ENCODE measurements at places on chromosomes 7 and 10. TPM values are rescaled to one million over a fixed set of nuclear protein-coding genes. Genes with fewer than 3 reads are reported as not detected.
A peak's percentile ranks its signal among the peaks of the same experiment; 100 is the strongest.

GRCh38 chr7:50709151-50709550, 73.5 kb downstream of the GRB10 start:
- DNase-seq: no peak

DNA sequence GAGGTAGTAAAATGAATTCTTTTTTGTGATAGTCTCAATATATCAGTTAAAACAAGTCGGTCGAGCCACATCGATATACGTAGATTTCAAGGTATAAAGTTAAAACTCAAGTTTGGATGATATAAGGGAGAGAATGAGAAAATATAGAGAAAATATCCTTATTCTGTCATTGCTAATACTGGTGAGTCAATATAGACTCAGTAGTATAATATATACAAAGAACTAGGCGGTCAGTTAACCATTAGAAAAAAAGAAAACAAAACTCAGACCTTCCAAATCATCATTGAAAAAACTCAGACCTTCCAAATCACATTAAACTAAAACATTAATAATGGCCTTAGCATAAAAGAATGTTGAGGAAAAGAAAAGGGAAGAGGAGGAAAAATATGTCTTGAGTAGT, 817.1 kb upstream of the IGFBP3 start:
- no peak for DNase-seq

DNA sequence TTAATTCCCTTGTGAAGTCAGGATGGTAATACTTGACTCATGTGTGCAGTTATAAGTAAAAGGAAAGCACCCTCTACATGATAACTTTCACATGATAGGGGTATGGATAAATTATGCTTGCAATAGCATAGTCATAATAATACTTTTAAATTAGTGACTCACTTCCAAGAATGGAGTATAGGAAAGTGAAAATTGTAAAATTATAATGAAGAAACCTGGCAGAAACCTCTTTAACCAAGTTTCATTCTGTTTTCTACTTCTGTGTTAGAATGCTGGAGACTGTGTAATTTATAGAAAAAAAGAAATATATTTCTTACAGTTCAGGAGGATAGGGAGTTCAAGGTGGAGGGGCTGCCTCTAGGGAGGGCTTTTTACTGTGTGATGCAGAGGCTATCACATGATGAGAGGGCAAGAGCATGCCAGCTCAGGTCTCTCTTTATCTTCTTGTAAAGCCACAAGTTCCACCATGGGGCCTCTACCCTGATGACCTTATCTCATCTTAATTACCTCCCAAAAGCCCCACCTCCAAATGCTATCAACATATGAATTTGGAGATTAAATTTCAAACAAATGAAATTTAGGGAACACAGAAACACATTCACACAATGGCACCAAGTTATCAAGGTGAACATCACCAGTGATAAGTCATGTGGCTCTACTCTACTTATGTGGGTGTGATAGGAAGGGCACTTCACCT, 43.2 kb downstream of the HDAC9 start:
- no peak for DNase-seq

NKX2-3 gene
- total RNA-seq: not detected

GRCh38 chr7:91628742-91629141, 251.8 kb downstream of the MTERF1 start:
- DNase-seq: no peak

DNA sequence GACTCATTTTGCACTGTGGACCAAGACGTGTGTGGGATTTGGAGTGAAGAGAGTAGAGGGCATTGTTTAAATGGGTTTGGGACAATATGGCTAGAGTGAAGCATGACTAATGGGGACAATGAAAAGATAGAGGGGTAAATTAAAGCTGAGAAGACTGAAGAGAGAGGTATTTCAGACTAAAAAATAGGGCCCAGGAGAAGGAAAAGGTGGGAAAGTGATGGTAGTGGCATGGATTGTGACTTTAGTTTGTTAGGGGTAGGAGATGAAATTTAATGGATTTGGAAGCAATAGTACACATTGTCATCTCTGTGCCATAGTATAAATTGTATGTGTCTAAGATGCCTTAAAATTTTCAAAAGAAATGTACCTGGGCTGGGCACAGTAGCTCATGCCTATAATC, 18.2 kb downstream of the CDK1 start:
- DNase-seq: no peak

DNA sequence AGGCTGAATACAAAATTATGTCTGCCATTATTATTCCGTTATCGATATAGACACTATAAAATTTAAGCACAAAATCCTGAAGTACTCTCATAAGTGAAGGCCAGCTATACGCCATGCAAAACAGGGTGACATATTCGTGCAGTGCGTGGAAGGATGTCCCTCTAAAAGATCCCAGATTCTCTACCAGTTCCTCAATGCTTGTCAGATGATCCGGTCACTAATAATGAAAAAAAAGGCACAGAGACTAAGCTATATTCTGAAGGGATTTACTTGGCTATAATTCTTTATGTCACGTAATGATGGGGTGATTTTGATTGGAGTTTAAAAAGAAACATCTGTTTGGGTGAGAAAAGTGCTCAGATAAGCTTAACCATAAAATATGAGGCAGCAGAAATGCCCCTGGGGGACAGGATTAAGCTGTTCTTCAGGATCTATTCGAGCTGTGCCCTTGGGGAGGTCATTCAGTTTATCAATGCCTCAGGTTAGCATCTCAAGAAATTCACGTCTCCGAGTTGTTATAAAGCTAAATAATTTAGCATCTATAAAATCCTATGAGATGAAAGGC, 229.7 kb upstream of the PITRM1 start:
- DNase-seq: no peak

GRCh38 chr10:94131885-94132284, 138.2 kb downstream of the PLCE1 start:
- no peak for DNase-seq

DNA sequence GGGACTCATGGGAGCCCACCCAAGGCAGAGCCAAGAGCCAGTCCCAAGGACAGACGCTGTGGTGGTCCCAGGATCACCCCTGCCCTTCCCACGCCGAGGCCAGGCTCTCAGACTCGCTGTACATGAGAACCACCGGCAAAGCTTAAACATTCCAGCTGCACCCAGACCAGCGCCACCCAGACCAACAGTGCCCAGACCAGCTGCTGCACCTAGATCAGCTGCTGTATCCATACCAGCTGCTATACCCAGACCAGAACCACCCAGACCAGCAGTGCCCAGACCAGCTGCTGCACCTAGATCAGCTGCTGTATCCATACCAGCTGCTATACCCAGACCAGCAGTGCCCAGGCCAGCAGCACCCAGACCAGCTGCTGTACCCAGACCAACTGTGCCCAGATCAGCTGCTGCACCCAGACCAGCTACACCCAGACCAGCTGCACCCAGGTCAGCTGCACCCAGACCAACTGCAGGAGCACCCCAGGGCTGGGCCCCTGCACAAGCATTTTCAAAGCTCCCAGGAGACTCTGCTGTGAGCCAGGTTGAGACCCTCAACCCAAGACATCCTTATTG, 47.9 kb upstream of the CNPY1 start:
- no peak for DNase-seq

DNA sequence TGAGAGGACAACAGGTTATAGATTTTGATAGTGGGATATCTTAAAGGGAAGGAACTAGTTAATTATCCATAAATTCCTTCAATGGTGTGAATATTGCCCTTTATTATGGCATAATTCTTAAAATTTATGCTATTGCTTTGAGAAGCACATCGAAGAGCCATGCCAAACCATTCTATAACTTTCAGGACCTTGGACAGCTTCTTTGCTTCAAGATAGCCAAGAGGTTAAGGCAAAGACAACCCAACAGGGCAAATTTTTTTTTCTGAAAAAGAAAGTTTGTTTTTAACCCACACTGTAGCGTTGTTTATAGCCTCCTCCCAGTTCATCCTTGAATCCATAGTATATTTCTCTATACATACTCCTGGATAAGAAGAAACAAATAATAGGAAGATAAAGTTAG, 103.2 kb downstream of the NRG3 start:
- no peak for DNase-seq

DNA sequence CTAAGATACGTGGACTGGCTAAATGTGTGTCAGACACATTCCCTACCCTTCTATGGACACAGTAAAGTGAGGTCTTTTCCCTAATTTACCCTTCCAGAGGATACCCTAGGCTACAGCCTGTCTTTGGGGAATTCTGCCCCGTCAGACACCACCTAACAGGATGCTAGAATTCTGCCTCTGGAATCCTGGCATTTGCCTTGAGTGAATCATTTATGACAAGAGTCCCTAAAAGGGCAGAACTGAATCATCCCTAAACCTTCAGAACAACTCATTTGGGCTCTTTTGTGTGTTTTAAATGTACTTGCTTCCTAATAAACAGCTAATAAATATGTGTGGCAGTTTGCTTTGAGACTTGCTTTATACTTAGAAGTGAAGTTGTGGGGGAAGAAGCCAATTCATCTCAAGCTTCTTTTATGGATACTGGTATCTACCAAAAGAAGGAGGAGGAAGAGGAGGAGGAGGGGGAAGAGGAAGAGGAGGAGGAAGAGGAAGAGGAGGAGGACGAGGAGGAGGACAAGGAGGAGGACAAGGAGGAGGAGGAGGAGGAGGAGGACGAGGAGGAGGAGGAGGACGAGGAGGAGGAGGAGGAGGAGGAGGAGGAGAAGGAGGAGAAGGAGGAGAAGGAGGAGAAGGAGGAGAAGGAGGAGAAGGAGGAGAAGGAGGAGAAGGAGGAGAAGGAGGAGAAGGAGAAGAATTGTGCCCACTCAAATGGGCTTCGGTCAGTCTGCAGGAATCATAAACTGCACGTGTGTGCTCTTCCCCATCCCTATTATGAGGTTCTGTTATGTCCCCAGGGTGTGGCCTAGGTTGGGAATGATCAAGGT, 27.1 kb downstream of the PARP12 start:
- DNase-seq: no peak

DNA sequence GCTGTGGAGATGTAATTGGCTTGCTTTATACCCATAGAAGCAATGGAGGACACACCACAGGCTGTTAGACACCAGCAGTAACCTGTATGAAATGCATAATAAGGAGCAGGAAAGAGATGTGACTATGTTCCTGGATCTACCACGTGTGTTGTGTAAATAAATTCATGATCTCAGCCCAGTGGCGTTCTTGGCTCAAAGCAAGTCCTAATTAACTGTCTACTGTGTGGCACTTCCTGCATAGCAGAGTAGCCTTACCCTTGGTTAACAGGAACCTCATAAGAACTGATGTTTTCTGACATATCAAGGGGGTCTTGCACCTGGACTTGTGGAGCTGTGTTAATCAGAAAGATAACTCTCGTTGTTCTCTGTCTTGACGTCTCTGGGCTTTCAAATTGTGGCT, 25.7 kb upstream of the FAM180A start:
- DNase-seq: no peak

DNA sequence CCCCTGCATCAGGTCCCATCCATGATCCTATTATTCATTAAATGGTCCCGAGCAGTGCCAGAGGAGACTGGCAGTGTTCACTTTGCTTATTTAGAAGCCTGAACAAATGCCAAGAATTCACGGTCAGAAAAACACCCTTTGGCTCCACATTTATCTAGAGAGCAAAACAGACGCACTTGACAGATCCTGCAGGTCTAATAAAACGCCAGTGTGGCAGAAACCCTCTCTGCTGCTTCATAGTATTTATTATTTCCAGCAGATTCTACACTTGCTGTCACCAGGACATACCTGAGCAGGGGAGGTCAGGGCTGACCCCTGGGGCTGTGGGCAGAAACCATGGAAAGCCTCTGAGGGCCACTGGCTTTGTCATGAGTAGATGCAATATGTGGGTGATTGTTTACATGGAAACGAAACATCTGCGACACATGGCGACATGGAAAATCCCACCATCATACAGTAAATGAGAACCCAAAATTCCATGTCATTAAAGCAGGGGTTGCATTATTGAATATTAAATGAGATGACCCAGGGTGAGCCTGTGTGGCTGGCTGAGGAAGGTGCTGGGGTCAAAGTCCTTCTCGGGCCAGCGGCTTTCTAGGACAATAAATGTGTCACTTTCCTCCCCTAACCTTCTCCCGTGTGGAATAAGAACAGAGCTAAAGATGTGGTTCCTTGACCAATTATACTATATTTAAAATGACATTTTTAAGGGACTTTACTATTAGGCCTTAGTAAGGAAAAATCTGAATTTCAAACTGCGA, 205.9 kb upstream of the SVIL start:
- DNase-seq: no peak

DNA sequence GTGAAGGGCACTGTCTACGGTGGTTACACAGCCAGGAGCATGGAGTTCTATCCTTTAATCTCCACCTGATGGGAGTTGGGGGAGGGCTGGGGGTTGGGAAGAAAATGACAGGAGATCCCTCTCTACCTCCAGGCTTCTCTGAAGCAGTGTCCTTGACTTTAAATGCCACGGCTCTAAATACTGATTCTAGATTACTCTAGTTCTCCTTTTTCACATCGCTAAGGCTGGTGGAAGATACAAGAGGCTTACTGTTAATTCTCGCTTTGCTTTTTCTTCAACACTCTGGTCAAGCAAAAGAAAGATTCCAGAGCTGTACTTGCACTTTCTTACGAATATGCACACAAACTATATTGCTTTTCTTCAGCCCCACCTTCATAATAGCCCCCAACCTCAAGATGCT, 30.5 kb downstream of the ARL3 start:
- no peak for DNase-seq

ZNF239 gene
- total RNA-seq: 5.8 TPM

GRCh38 chr7:36119005-36119706, 33.9 kb upstream of the EEPD1 start:
- no peak for DNase-seq

CNTNAP2 gene
- total RNA-seq: 0.20 TPM

DNA sequence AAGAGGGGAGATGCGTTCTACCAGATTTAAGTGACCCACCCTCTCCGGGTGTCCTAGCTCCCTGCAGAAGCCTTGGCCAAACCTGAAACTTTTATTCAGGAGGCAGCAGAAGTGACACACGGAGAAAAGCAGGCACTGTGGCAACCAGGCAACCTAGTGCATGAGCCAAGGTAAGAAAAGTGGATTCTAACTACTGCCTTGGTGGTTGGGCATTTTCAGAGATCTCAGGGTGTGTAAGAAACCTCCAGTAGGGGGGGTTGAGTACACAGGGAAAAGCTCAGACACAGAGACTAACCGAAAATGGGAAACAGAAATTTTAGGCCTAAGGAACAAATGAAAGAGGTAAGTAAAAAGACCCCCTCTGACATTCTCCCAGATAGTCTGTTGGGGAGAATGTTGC, 645.7 kb downstream of the ANKRD7 start:
- no peak for DNase-seq

FRG2B gene
- total RNA-seq: not detected

- no peak for DNase-seq
Observed at GRCh38 chr7:45052011-45052410, 36.8 kb downstream of the NACAD start.

EPHB6 gene
- total RNA-seq: 48.4 TPM

DNA sequence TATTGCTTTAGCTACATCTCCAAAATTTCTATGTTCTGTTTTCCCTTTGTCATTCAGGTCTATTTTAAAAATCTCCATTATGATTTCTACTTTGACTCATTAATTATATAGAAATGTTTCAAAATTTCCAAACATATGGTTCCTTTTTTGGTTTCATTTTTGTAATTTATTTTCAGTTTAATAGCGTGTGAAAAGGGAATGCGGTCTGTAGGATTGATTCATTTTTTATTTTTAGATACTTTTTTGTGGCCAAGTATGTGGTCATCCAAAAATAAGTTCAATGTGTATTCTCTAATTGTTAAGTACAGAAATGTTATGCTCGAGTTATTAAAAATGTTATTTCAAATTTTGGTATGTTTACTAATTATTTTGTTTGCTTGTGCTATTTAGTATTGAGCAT, 72.5 kb upstream of the ANKRD1 start:
- DNase-seq: no peak

- DNase-seq: no peak
Observed at GRCh38 chr10:55426138-55426537, 625.1 kb upstream of the PCDH15 start.

LIPF gene
- total RNA-seq: not detected

GRCh38 chr7:107725138-107725740, 18.7 kb upstream of the CBLL1 start:
- peak; percentile 54 for DNase-seq

ATG9B gene
- total RNA-seq: 29.9 TPM

LIPM gene
- not detected for total RNA-seq
